Hepatocyte (in vitro differentiated cells): ENCODE measurements at places on chromosomes 6 and 20.

DNA sequence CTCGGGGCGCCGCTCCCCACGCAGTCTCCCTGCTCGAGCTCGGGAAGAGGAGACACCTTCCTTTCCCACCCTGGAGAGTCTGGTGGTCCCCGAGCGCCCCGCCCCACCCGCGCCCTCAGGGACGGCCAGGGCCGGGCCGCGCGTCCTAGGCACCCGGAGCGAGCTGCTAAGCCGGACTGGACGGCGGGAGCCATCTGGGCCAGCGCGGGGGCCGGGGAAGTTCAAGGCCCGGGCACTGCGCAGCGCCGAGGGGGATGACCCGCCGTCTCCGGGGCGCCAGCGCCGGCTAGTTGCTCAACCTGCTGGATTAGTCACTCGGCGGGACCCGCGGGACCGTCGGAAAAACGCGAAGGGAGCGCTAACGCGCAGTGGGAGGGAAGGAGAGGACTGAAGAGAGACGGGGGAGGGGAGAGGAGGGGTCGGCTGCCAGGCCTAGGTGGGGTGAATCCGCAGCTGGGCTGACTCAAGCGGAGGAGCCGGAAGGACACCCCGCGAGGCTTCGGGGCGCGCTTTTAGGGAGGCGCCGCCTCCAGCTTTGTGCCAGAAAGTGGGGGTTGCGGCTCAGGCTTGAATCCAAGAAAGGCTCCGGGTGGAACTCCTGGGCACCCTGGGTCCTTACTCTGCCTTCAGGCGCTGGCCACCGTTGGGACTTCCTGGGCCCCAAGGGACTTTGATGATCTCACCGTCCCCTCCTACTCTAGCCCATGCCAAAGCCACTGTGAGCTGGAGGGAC, 75.7 kb upstream of the FOXP4 start:
- peak; percentile 82 for DNase-seq

DNA sequence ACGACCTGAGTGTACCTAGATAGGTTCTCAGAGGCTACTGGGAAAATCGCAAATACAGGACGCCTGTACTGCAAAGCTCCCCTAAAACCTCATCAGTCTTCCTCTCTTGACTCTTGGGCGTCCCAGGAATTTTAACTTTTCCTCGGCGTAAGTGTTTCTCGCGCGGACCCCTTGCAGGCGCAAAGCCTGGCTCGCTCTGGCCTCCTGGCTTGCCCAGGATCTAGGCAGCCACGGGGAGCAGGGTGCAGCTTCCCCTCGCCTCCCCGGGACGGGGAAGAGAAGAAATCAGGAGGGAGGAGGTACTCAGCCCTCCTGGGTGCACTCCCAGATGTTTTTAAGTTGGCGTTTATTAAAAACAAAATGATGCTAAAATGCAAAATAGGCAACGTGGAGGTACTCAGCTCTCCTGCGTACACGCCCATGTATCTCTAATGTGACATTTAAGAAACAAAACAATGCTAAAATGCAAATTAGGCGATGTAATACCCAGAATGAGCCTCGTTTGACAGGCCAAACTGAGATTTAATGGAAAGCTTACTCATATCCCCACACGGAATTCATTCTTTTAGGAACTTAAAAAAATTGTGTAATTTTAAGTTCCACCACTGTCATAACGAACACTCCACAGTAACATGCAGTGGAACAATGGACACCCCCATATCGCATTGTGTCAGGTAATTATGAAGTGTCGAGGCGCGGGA, 1.6 kb upstream of the SOBP start:
- DNase-seq = no peak

- peak; percentile 52 for DNase-seq
These were observed 127.4 kb upstream of the AFDN start for GRCh38 chr6:167699141-167699931.

GRCh38 chr6:122736163-122736562, 43.4 kb upstream of the FABP7 start:
- DNase-seq = no peak

DNA sequence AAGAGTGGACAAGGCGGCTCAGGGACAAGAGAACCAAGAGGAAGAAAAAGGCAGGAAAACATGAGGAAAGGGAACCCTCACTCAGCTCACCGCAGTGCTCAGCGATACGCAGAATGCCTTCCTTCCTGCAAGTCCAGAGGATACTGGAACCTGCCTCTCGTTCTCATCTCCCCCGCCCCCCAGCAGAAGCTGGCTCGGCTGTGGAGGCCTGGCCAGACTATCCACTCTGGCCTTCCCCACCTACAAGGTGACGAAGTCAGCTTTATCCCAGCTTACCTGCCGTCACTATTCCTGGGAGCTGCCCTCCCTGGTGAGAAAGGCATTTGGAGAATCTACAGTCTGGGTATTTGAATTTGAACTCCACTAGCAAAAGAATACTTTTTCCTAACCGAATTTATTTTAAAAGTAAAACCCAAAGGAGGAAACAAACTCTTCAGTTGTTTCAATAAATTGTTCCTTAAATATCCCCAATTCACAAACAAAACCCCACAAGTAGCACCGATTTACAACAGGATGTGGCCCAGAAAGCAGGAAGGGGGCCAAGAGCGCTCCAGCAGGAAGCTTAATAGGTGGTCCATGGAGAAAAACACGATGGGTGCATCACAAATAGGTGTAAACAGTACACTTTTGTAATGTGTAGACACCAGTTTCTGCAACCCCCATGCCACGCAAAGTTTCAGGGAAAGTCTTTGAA, 2.1 kb upstream of the DIDO1 start:
- no peak for DNase-seq

- DNase-seq = peak; percentile 28
These were observed 30.4 kb downstream of the PSMB1 start for GRCh38 chr6:170522565-170523183.

- no peak for DNase-seq
These were observed 187.0 kb downstream of the CLVS2 start for GRCh38 chr6:123182998-123183397.
